ENCODE measurements at places on chromosomes 13 and 19. TPM values are rescaled to one million over a fixed set of nuclear protein-coding genes. Genes with fewer than 3 reads are reported as not detected.

LRRC4B gene
- polyA plus RNA-seq: 0.04 TPM

ERCC5 gene
- polyA plus RNA-seq: 35.1 TPM

TEKTIP1 gene
- not detected for polyA plus RNA-seq

GRCh38 chr13:51058461-51059167 lies 52.5 kb downstream of the C13orf42 start:
- DNase-seq: no peak

- no peak for DNase-seq
These were observed 275.4 kb downstream of the DNAJC15 start for GRCh38 chr13:43298816-43299215.

- DNase-seq: no peak
These were observed 588.5 kb downstream of the GPC5 start for GRCh38 chr13:91986761-91987483.

DNA sequence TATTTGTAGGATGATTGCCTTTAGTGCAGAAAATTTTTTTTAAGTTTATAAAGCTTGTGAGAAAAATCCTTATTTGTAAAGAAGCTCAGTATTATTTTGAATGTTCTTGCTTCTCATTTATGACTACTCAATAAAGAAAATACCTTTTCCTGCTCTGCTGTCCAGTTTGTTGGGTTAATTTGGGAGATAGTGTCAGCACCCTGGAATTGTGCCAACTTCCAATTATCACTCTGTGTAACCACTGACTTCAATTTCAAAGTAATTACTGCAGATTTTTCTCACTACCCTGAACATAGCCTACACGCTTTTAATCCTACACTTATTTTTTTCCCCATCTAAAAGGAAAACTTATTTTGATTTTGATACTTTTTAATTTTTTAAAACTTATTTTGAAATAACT lies 93.1 kb downstream of the GGACT start:
- no peak for DNase-seq

- no peak for DNase-seq
These were observed 186.6 kb downstream of the TM9SF2 start for GRCh38 chr13:99687723-99688397.

DNA sequence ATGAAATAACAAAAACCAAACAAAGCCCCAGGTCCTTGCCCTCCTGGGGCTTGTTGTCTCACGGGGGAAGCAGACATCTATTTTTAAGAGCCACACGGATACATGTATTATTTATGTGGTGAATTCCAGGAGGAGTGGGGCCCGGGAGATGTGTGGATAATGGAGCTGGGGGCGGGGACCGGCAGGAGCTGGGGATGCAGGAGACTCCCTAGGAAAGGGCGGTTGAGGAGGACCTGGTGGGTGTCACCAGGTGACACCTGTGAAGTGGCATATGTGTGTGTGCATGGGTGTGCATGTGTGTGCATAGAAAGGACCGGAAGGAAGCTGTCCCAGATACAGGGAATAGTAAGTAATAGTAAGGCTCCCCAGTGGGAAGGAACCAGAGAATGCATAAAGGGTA lies 148.9 kb downstream of the URI1 start:
- no peak for DNase-seq

DNA sequence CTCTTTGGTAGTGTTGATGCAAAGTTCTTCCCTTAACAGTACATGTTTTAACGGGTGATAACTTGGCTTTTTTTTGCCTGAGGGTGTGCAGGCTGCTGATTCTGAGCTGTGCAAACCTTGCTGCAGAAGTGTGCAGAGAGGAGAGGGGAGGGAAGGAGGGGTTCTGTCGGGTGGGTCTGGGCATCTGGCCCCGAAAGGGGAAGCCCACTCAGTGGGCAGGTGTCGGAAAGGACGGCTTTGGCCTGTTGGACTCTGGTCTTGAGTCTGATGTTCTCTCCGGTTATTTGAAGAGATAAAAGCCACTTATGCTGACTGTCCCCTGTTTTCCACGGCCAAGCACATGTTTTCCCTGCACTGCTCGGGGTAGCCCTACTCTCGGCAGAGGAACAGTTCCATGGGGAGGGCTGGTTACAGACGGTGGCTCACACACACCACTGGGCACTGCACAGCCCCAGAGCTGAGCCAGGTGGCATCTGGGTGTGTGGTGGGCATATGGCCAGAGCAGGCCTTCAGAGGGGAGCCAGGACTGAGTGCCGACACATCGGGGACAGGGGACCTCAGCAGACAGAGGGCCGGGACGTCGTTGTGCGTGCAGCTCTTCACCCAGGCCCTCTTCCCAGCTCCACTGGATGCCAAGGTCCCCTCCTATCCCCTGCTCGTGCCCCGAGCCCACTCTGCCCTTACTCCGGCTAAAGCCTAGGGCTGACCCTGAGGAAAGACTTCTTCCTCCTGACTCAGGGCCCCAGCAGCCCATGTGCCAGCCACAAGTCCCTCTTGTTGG lies 93.2 kb downstream of the TEX29 start:
- no peak for DNase-seq

GRCh38 chr13:77991003-77991402 lies 72.4 kb upstream of the EDNRB start:
- no peak for DNase-seq

DNA sequence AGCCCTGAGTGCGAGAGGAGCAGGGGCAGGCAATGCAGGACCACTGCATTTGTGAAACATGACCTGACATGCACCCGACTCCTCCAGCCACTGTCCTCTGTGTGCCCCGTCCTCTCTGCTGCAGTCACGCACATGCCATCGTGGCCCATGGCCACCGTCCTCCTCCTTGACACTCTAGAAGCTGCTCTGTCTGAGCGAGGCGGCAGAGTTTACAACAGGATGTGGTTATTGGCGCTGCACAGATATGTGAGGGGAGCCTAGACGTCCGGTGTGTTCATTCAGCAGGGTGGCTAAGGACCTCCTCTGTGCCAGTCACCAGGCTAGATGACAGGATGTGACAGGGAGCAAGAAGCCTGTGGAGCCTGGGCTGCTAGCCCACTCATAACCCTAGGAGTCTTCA lies 277.8 kb downstream of the FOXO1 start:
- DNase-seq: peak; percentile 31

All from BJ (cell line).